ENCODE measurements at places on chromosomes 6 and 20.

GRCh38 chr6:143059663-143060353 is 881 bp upstream of the AIG1 start:
- DNase-seq: no peak

- DNase-seq: no peak
These were observed 36.6 kb upstream of the BTN3A2 start for GRCh38 chr6:26328265-26328844.

- no peak for DNase-seq
These were observed 126.6 kb downstream of the TIAM2 start for GRCh38 chr6:155121699-155122098.

DNA sequence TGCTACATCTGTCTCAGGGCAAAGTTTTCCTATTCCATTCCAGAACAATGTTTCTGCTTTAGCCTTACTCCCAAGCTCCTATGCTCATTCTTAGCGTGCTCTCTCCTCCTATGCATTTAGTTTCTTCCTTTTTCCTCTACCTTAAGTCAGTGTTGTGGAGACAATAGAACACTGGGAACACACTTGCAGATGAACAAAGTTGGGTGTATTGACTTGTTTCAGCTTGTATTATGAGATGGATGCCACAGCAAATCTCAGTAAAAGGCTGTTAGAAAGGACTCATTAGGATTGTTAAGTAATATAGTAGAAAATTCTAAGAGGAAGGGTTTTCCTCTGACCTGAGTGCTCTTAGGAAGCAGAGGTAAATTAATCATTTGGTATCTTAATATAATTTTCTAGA is 48.4 kb downstream of the BMP5 start:
- DNase-seq: no peak

DNA sequence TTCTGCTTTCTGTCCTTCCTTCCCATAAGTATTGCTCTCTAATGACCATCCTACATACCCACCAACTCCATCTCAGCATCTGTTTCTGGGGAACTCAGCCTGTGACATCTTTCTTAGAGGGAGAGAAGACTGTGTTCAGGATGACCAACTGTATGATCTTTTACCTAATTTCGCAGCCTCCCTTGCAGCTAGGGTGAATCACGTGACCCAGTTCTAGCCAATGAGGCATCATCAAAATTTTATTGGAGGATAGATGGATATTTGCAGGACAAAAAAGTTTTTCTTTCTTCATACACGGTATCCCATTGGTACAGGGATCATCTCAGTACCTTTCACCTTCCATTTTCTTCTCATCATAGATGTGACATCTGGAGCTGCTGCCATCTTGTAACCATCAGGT is 14.4 kb upstream of the MC3R start:
- no peak for DNase-seq

GRCh38 chr20:39851459-39851858 is 837.6 kb downstream of the MAFB start:
- DNase-seq: no peak

DNA sequence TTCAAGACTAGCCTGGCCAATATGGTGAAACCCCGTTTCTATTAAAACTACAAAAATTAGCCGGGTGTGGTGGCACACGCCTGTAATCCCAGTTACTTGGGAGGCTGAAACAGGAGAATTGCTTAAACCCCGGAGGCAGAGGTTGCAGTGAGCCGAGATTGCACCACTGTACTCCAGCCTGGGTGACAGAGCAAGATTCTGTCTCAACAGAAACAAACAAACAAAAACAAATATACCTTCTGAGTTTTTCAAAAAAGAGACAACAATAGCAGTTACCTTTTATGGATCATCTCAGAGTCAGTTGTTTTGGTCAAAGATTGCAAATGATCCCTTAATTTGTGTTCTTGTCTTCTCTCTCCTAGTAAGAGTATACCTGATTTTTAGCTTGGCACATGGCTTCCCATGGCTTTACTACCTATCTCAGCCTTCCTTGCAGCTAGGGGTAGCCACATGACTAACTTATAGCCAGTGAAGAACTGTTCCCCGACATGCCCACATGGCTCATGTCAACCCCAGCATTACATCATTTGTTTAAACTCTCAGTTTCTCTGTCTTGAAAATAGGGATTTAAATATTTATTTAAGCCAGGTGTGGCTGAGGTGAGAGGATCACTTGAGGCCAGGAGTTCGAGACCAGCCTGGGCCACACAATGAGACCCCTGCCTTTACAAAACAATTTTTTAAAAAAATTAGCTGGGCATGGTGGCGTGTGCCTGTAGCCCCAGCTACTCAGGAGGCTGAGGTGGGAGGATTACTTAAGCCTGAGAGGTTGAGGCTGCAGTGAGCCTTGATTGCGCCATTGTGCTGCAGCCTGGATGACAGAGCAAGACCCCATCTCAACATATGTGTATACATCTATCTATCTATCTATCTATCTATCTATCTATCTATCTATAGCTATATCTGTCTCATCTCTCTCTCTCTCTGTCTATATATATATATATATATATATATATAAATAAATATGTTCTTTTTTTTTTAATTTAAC is 25.0 kb upstream of the SLC9A8 start:
- DNase-seq: no peak

DNA sequence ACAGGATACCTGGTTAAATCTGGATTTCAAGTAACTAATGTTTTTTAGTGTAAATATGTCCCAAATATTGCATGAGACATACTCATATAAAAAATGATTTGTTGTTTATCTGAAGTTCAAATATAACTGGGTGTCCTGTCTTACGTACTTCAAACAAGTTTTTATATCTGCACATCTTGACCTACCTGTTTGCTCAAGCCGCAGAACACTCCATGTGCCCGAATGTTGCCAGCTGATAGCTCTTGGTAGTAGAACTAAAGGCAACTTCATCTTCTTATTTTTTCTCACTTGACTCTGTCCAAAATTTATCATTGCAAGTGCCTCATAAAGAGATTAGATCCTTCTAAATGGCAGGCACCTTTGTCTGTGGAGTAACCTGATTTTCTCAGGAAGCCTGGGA is 39.1 kb upstream of the KLHL31 start:
- DNase-seq: no peak

- DNase-seq: no peak
These were observed 112.0 kb upstream of the RNF24 start for GRCh38 chr20:4127344-4127743.

DNA sequence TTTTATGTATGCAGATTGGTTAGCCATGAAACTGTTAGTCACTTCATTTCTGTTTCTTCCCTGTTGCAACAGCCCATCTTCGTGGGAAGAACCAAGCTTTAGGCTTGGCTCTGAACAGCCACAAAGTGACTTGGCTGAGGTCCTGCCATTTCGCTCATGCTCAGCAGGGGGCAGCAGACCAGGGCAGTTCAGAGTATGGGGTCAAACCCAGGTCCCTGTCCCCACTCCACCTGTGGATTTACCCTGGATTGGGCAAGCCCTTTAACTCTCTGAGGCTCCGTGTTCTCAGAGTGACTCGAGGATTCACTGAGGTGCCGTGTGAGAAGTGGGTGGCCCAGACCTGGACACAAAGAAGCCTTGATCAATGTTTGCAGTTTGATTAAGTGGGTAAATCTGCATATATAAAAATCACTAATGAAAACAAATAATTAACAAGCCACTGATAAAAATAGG is 19.8 kb upstream of the MAP1LC3A start:
- DNase-seq: no peak

DNA sequence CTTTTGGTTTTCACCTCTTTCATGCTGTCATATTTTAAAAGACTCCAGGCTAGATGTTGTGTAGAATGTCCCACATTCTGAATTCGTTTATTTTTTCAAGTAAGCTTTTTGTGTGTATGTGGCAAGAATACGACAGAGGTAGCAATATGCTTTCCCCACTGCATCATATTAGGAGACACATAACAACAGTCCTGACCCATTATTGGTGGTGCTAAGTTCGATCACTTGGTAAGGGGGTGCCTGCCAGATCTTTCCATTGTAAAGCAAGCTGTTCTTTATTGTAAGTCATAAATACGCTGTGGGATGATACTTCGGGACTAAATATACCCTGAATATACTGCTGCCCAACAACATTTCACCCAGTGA is 588 bp upstream of the NCOA3 start:
- no peak for DNase-seq

GRCh38 chr6:56370561-56371211 is 123.3 kb upstream of the COL21A1 start:
- DNase-seq: no peak

GRCh38 chr20:47174456-47175243 is 181.8 kb downstream of the ZMYND8 start:
- no peak for DNase-seq

- DNase-seq: no peak
These were observed 937 bp downstream of the ZNF318 start for GRCh38 chr6:43368259-43369160.

GRCh38 chr20:34570859-34571306 is 12.4 kb downstream of the MAP1LC3A start:
- no peak for DNase-seq

DNA sequence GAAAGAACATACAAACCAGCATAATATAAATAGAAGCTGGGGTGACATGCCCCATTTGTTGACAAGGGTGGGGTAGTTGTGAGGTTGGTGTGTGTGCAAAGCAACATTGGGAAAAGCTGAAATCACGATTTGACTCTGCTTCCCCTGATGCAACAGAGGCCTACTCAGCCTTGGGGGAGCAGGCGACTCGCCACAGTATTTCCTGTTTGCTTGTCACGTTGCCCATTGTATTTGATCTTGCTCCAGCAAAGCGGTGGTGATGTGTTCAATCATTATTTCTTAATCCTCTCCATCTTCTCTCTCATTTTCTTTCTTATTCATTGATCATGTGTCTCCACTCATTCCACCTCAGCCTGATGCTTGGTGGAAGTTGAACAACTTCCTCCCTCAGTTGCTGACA is 165.8 kb upstream of the CITED2 start:
- peak; percentile 28 for DNase-seq

Measured in stimulated activated CD8-positive, alpha-beta memory T cell treated with anti-CD3 and anti-CD28 coated beads, Interleukin-12 subunit alpha, Interleukin-12 subunit beta, amount 100 ng/mL, for 4 hours (primary cell).